NCI-H510A (cell line): ENCODE measurements at places on chromosomes 7 and 10.

- no peak for DNase-seq
Measured at GRCh38 chr10:108014902-108015177, 850.3 kb upstream of the SORCS1 start.

- DNase-seq: no peak
Measured at GRCh38 chr7:106017657-106018056, 54.6 kb downstream of the CDHR3 start.

DNA sequence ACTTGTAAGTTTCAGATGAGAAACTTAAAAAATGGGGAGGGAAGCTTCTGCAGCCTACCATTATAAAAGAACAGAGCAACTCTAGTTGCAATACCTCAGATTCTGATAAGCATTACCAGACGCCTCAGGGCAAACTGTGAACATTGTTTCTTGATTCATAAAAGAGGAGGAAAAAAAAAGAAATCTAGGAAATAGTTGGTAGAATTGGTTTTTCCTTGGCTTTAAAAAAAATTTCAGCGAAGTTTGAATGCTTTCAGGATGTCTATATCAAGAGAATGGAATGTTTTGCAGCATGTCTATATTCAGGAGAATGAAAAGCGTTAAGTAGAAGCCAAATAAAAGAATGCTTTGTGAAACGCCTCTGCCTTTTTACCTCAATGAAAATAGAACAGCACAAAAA, 17.5 kb upstream of the ANLN start:
- DNase-seq: no peak

DNA sequence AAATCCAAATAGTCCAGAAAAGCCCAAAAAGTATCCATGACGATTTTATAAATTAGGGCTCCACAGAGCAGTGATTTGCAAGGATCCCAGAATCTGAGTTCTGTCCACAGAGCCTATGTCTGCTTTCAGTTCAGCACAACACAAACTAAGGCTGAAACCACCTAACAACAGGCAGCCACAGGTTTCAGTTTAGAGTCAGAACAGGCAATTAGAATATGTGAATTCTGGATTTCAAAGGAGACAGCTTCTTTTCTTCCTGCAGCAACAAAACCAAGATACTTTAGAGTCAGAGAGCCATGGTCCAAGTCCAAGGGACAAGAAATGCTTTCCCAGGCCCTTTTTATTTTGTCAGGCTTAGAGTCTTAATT, 23.6 kb downstream of the IFIT3 start:
- no peak for DNase-seq

DNA sequence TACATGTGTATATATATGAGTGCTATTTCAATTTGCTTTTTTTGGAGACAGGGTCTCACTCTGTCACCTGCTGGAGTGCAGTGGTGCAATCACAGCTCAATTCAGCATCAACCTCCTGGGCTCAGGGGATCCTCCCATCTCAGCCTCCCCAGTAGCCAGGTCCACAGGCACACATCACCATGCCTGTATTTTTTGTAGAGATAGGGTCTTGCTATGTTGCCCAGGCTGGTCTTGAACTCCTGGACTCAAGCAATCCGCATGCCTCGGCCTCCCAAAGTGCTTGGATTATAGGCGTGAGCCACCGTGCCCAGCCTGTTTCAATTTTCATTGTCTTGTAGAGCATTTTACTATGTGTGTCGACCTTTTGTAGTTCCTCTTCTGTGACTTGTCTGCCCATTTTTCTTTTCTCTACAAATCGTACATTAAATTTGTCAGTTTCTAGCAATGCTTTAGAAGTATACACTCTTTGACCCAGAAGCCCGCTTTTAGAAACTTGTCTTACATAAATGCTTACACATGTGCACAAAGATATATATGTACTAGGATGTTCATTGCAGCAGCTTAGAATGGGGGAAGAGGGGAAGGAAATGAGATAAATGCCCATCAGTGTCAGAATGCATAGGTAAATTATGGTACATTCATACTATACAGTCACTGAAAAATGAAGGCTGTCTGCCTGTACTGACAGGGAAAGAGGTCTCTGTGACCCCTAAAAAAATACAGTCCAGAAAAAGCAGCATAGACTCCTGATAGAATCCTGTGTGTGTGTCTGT, 12.2 kb upstream of the RFC2 start:
- DNase-seq: no peak

- no peak for DNase-seq
Measured at GRCh38 chr7:139989366-139990141, 73.2 kb downstream of the PARP12 start.

- DNase-seq: no peak
Measured at GRCh38 chr7:79785556-79785955, 332.1 kb upstream of the MAGI2 start.

- no peak for DNase-seq
Measured at GRCh38 chr10:60293581-60294175, 96.0 kb downstream of the ANK3 start.

DNA sequence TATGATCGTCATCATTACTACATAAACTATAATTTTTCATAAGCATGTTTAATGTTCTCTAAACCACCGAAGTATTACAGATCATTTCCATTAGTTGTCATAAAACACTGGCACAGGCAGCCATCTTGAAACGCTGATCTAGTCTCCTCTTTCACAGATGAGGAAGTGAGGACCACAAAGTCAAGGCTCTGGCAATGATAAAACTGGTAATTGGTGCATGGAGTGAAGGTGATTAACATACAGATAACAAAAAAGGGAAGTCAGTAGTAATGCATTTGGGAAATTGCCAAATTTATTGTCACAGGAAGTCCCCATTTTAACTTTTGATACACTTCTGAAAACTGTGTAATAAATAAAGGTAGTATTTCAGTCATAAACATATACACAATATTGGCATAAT, 49.3 kb downstream of the FBXL13 start:
- no peak for DNase-seq

GRCh38 chr10:97838091-97838490, 11.6 kb upstream of the GOLGA7B start:
- no peak for DNase-seq
